ENCODE measurements at places on chromosomes 3 and 15. TPM values are rescaled to one million over a fixed set of nuclear protein-coding genes. Genes with fewer than 3 reads are reported as not detected.

The FAM43A gene
- 5.2 TPM for total RNA-seq

The PDE12 gene
- 28.6 TPM for total RNA-seq

DNA sequence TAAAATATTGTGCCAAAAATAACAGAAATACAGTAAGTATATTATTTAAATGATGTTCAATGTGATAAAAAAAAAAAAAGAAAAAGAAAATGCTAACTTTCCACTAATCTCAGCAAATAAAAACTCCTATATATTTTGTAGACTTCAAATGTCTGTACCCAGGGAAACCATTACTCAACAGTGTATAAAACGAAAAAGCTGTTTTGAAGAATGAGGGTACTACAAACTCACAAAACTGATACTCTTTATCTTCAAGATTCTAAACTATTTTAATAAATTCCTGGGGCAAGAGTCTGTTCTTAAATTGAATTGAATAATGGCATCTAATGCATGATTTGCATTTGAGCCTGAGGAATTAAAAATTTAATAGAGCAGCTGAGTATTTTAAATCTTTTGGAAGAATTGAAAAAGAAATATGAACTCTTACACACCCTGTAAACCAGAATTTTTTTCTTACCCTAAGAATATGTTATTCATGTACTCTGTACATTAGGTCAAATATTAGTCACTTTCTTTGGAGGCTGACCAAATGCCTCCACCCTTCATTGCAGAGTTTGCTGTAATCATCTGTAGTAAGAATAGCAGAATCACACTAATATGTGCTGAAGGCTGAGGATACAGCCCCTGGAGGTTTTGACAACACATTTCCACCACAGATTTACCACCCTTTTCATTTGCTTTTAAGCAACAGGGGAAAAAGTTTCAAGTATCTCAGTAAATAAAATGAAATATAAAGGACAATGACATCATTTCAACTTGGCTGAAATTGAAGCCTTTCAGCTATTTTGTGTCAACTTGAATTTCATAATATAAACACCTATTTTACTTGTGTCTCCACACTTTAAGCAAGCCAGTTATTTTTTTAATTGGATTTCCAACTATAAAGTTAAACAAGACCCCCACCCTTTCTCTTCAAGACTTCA is 79.7 kb downstream of the FBN1 start:
- no peak for DNase-seq

The RHCG gene
- 1.1 TPM for total RNA-seq

The NT5DC2 gene
- 54.9 TPM for total RNA-seq

DNA sequence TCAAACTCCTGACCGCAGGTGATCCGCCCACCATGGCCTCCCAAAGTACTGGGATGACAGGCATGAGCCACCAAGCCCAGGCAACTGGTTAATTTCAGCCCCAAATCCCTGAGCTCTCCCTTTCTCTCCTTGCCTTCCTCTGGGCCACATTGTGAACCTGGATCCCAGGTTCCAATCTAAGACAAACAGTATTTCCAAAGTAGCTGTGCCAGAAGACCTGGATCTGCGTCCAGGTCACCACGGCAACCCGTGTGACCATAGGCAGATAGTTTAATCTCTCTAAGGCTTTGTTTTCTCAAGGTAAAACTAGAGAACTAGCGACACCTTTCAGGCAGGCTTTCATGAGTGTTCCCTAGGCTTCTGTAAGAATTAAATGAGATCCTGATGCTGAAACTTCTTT is 5.9 kb upstream of the RBPMS2 start:
- DNase-seq: no peak

DNA sequence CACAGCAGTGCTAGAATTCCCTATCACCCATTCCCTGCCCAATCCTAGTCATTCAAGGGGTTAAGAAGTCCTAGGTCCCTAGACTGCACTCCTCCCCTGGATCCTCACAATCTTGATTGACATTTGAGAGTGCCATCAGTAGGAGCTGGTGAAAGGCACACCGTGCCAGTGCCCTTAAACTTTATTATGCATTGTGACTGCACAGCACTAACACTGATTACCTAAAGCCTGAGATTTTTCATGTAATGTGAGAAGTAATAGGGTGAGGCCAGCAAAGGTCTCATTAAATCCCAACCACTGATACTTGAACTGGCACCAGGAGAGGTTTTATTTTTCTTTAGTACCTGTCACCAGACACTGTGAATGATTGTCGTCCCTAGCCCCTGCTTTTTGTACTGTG is 16.3 kb downstream of the GXYLT2 start:
- DNase-seq: no peak

The KLHL6 gene
- 6.4 TPM for total RNA-seq

The MINAR1 gene
- 0.70 TPM for total RNA-seq

DNA sequence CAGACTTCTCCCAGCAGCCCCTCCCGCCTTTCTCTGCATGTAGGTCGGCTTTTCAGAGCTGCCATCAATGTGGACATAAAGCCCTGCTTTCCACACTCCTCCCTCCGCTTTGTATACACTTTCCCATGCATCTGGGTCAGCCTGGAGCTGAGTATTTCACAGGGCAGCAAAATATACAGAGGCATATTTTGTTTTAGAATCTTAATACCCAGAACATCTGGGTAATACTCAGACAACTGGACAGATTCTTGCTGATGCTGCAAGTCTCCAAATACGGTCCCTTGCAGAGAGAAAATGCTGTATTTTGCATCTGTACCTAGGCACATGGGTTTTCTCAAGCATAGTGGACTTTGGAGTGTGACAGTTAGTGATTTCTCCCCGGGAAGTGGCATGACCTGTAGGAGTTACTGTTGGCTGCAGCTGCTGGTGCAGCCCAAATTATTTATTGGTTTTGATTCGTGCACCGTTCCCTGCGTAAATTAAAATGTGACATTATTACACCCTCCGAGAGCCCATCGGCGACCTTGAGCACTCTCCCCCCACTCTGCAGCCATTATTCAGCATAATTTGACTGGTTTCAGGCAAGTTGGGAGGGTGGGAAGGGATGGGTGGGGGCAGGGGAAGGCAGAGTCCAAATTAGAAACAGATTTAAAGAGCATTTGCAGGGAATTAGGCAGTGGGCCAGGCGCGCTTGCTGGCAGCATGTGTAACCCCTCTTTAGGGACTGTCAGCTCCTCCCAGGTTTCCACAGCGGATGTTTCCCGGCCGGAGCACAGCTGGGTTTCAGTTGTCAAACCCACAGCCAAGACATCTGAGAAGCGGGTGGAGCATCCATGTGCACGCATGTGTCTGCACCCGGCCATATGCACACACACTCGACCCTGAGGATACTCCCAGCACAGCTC is 100.8 kb downstream of the CPN2 start:
- DNase-seq: peak; percentile 78

- no peak for DNase-seq
Observed at GRCh38 chr3:14601692-14602005, 49.9 kb upstream of the CCDC174 start.

DNA sequence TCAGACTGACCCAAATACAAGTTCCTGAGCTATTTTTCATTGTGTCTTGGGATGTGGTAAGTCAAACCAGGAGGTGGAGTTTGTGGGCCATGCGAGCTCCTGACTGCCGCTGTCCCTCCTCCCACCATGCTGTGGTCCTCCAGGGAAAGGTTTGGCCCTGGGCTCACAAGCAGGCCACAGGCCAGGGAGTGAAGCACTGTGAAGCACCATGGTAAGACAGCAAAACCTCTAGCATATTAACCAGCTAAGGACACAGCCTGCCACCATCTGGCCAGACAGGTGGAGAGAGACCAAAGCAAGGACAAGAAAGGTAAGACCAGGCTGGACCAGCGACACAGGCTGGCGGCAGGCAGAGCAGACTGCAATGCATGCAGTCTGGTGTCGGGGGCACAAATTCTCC is 15.3 kb downstream of the RAB43 start:
- DNase-seq: no peak

- DNase-seq: no peak
Observed at GRCh38 chr3:172840913-172841312, 90.4 kb downstream of the ECT2 start.

The FGF12 gene
- total RNA-seq: 3.2 TPM

DNA sequence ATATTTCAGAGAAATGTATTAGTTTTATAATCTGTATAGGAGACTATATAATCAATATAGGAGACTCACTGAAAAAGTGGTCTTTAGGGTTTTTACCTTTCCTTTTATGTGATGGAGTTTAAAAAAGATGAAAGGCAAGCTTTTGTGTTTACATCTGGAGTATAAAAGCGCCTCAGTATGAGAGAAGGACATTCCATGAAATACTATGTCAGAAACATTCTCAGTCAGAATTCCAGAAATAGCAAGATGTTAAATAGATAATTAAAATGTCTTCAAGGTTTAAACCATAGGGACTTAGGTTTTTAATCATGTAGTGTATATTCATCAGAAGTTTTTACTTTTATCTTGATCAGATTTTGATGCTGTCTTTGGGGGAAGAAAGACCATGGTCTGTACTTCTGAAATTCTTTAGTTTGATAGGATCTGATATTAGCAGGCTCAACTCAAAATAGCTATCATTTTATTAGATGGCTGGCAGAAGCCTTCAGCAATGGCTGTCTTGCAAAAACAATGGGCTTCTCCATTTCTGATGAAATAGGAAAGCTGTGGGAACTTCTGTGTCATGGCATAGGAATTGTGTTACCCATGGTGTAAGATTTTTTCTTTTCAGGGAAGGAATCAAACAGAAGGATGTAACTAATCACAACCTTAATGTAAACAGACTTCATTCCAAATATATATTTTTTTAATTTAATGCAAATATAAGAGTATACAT is 209.6 kb upstream of the PLSCR5 start:
- no peak for DNase-seq

The TNIK gene
- total RNA-seq: 17.1 TPM

- DNase-seq: peak; percentile 52
Observed at GRCh38 chr3:115146032-115146417, 1.1 kb downstream of the ZBTB20 start.

DNA sequence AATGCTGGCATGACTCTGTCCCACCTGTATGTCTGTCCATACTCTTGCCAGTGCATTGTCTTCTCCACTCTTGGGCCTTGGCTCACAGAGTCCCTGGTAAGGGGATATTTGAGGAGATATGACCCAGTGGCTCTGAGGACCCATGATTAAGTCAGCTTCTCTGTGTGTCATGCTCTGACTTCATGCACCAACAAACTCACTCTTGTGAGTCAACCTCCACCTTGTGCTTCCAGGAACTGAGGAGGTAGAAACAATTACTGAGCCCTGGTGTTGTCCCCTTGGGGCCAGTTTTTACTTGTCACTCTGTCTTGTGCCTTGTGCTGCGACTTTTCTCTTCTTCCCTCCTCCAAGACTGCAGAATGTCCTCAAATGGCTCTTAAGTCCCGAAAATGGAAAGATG is 127.1 kb downstream of the ABHD5 start:
- no peak for DNase-seq

DNA sequence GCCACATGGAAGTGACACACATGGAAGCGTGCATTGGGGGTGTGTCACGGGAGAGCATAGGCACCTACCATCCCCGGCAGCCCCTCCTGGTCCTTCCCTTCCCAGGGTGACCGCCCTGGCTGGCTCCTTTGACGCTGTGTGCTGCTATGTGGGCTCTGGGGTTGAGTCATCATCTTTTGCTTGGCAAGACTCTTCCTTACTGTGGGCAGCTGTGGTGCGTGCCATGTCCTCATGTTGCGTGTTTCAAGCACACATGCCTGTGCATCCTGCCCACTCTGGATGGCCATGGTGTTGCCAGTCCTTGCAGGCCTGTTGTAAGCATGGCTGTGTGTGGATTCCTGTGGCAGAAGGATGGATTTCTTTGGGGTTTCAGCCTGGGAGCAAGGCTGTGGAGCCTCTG is 14.0 kb downstream of the PLXNA1 start:
- no peak for DNase-seq

GRCh38 chr15:101479342-101479845 is 10.1 kb downstream of the PCSK6 start:
- DNase-seq: no peak

GRCh38 chr3:95399585-95399984 is 1336.7 kb downstream of the NSUN3 start:
- no peak for DNase-seq

The CHL1 gene
- 5.5 TPM for total RNA-seq

- no peak for DNase-seq
Observed at GRCh38 chr3:169457807-169458697, 205.5 kb downstream of the MECOM start.

The C3orf49 gene
- not detected for total RNA-seq

GRCh38 chr3:132205609-132206008 is 111.6 kb upstream of the ACP3 start:
- DNase-seq: no peak

GRCh38 chr3:184737641-184738505 is 26.0 kb upstream of the MAGEF1 start:
- peak; percentile 46 for DNase-seq

The OPA1 gene
- 84.9 TPM for total RNA-seq

- no peak for DNase-seq
Observed at GRCh38 chr15:66429117-66429516, 42.4 kb downstream of the MAP2K1 start.

The NR1I2 gene
- total RNA-seq: 1.2 TPM

The ZWILCH gene
- 9.0 TPM for total RNA-seq

DNA sequence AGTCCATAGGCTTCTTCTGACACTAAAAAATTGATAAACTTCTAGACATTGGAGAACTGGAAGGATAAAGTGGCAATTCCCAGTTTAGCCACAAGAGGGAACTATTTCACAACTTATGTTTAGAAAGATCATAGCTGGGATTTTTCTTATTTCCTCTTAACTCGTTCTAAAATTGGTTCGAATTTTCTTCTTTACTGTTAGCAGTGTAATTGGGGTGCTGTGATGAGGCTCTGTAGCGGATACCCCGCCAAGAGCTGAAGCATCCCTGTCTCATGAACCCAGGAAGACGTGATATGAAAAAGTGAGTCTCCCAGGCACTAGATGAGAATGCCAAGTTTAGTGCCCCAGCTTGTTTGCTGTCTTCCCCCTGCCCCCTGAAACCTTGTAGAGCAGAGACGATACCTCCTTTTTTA is 85.1 kb downstream of the PDCD6IP start:
- DNase-seq: no peak

The DNASE1L3 gene
- 6.1 TPM for total RNA-seq

The CCDC39 gene
- total RNA-seq: not detected

GRCh38 chr3:194741916-194742315 is 56.2 kb downstream of the FAM43A start:
- DNase-seq: no peak

DNA sequence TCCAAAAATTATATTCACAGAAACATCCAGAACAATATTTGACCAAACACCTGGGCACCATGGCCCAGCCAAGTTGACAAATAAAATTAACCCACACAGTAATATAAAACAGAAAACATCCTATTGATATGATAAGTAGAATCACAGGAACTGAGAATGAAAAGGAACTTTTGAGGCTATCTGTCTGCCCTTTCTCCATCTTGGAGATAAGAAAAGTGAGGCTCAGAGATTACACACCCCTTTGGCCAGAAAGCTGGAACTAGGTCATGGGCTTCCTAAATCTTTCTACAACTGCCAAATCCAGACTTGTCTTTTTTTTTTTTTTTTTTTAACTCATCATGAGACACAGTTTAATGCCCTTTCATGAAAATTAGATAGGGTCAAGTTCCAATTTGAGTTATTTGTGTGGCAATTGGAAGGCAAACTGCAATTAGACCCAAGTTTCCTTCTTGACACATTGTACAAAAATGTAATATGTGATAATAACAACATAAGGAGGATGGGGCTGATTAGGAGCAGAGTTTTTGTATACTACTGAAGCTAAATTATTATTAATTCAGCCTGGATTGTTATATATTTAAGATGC is 137.2 kb downstream of the RPL22L1 start:
- no peak for DNase-seq

The SIDT1 gene
- total RNA-seq: 61.6 TPM

The CHD2 gene
- 193 TPM for total RNA-seq

The RARB gene
- total RNA-seq: 14.0 TPM

GRCh38 chr3:183486472-183486871 is 58.1 kb upstream of the MCF2L2 start:
- peak; percentile 31 for DNase-seq
